ENCODE measurements at places on chromosomes 4 and X.

DNA sequence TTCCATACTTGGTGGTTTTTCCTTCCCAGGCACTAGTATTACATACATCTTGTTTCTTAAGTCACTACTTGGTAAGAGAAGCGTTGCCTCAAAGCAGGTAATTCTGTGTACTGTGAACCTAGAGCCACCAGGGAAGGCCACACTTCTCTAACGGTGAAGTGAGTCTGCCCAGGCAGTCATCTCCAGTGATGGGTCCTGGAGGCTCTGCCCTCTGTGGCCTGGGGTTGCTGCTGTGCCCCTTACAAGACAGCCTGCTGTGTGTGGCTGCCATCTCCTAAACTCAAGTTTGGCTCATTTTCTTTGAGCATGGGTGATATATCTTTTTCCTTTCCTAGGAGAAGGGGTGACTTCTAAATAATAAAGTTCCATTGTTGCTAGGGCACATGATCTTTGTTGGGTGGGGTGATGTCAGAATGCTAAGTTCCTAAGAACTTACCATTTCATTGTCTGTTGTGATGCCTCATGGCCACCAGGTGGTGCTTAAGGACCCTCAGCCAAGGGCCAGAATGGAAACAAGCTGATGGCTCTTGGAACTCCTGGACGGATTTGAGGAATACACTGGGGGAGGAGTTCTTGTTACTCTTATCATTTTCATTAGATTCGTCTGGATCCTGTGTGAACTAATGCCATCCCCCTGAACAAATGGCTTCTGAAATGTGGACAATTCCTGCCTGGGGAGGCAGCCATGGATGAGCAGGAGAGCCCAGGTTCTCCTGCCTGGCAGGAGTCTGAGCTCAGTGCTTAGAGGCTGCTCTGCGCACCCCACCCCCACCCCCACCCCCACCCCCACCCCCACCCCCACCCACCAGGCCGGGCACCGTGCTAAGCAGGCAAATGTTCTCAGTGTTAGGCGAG, 41.1 kb upstream of the WDR1 start:
- DNase-seq: no peak

DNA sequence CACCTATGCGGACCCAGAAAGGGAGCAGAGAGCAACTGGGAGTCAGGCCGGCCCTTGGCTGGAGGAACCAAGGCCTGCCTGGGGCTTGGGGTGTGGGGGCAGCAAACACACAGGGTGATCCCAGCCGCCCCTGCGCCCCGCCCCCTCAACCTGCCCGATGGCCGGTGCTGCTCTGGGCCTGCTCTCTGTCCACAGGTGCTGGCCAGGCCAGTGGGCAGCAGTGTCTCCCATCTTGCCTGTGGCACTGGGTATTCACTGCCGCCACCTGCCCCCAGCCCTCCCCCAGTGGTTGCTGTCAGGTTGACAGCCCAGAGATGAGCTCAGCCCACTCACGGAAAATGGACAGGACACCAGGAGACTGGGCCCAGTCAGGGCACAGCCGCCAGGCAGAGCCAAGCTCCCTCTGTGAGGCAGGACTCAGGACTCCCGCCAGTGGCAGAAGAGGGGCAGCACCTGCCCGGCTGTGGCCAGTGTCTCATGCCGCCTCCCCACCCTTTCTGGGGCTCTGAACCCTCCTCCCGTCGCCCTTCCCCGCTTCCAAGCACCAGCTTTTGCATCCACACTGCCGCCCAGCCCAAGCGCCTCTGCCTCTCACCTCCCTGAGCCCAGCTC, 4.7 kb downstream of the NKX1-1 start:
- DNase-seq: no peak

DNA sequence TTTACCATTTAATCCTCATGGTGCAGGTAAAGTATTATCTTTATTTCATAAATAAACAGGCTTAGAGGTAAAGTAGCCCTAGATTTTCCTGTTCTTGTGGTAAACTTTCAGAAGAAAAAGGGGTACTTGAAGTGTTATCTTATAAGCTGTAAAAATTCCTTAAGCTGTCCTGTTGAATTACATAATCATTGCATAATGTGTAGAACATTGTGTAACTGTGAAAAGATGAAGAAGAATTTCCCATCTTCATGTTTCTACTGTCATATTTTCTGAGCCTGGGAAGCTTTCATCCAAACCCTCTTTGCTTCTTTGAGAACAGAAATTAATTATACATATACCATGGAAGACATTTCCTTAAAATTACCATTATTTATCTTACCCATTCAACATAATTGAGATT, 90.5 kb downstream of the ELOVL6 start:
- DNase-seq: no peak

- DNase-seq: no peak
Measured at GRCh38 chrX:138127314-138127713, 561.4 kb downstream of the ZIC3 start.

DNA sequence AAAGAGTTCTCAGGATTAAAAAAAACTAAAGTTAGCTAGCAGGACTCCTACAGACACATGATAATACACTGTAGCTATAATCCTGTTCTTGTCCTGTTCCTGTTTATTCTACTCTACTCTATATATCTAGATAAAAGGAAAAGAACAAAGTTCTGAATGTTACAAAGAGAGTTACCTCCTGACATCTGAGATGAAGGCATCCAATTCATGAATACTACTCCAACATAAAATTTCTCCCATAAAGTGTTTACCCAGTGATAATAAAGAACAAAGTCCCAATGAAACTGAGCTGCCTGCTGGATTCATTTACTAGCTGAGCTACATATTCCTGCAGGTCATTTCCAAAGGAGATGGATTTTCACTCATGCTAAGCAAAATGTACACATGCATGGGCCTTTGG, 27.1 kb downstream of the SEPSECS start:
- DNase-seq: no peak

DNA sequence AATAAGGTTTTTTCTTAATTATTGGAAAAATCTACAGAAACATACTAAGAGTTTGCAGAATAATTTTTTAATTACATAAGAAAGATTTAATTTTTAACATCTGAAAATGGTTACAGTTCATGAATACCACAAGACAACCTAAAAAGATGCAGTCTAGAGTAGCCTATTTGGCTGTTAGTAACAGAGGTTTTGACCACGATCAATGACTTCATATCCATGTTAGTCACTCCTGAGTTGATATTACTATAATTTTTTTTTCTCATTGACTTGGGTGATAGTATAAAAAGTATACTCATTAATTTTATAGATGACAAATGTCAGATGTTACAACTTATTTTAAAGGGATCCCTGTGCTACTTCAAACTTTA, 272.5 kb downstream of the DCTD start:
- no peak for DNase-seq

- no peak for DNase-seq
Measured at GRCh38 chr4:10639664-10640063, 44.9 kb downstream of the CLNK start.

- no peak for DNase-seq
Measured at GRCh38 chrX:120429776-120430540, 39.1 kb downstream of the LAMP2 start.

GRCh38 chr4:22385611-22386011, 130.3 kb downstream of the ADGRA3 start:
- no peak for DNase-seq

- DNase-seq: no peak
Measured at GRCh38 chrX:13702111-13702789, 13.3 kb downstream of the RAB9A start.

DNA sequence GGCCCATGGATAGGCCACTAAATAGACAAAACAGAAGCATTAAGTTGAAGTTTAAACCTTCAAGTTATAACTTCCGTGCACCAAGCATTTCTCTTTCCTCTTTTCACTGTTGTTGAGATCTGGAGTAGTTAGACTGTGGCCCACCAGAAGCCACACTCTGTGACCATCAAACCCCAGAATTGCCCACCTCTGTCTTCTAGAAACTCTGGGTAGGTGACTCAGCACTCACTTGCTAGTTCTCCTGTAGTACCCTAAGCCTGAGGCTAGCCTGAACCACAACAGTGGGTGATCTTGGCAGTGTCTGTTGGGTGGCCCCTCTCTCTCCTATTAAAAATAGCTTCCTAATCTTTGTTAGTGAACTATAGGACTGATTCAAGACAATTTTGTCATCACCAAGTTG, 24.6 kb upstream of the CD40LG start:
- no peak for DNase-seq

- no peak for DNase-seq
Measured at GRCh38 chrX:13471269-13471668, 98.1 kb upstream of the EGFL6 start.

DNA sequence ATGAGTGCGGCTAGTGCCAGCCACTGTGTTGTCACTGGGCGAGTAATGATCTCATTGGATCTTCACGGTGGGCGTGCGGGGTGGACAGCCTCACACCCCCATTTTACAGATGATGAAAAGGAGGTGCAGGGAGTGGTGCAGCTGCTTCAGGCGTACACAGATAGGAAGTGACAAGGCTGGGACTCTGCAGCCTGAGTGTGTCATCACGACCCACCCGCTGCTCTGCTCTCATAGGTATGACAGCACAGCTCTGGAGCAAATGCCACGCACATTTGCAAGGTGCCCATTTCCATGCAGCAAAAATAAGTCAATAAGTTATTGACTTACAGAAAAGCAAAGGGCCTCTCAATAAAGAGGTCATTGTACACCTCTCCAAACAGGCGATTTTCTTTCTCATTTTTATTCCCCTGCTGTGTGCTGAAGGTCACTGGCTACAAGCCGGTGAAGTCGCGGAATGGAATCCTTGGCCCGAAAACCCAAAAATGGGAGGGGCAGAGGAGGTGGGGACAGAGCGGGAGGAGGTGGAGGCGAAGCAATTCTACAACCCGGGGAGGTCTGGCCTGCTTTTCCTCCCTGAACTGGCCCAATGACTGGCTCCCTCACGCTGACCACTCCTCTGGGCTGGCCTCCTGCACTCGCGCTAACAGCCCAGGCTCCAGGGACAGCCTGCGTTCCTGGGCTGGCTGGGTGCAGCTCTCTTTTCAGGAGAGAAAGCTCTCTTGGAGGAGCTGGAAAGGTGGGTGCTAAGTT, at the start of gene SOD3:
Gene SOD3 (plus strand): TSS at position 658 of the 750 bp plus-strand sequence. CDS start 3,949 bp downstream, outside the sequence.
- DNase-seq: no peak

DNA sequence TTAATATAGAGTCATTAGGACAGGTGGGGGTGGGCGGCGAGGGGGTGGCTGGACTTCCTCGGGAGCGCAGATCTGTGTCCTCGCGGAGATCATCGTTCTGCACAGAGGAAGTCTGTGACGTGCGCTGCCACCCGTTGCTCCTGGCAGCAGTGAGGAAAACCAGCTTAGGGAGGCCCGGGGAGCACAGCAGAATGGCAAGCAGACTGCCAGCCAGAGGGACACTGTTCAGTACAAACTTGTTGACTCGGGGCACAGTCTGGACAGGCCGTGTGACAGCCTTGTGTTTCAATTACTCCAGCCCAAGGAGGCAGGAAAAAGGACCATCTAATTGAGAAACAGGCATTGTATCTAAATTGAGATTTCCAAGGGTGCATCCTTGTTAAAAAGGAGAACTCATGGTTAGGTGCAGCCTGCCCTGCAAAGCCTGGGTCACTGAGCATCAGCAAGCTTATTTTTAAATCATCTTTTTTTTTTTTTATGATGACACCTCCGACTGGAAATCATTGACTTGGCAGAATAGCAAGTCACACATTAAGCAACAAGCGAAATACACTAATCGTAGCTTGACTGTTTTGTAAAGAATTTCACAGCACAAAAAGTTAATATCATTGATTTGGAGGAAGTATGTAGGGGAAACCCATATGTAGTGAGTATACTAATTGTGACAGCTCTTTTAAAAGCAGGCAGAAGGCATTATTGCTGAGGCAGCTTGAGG, 512.0 kb upstream of the FAT1 start:
- no peak for DNase-seq

GRCh38 chrX:12137951-12138360, 317 bp upstream of the FRMPD4 start:
- no peak for DNase-seq

DNA sequence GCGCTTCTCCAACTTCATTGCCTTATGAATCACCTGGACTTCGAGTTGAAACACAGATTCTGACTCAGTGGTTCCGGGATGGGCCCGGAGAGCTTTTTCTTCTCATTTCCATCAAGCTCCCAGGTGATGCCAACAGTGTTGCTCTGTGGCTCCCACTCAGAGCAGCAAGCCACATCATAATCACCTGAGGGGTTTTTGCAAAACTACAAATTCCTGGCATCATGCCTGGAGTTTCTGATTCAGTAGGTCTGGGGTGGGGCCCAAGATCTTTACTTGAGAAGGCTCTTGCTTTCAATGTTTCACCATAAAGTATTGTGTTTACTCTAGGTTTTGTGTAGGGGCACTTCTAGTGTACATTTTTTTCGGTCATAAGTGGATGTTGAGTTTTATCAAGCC, 7.0 kb downstream of the MTM1 start:
- DNase-seq: no peak

DNA sequence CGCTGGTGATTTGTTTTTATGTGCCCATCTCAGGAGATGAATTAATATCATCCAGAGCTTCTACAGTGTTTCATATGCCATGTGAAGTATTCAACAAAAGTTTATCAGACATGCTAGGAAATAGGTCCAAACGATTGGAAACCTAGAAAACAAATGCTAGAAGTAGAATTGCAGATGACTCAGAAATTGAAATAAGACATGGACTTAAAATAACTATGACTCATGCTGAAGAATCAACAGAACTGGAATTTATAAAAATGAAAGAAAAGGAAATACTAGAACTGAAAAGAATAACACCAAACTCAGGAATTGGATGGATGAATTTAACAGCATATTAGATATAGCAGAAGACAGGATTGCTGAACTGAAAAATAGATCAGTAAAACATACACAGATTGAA, 172.7 kb upstream of the GIMD1 start:
- DNase-seq: no peak

GRCh38 chrX:99398545-99398944, 1011.5 kb downstream of the PCDH19 start:
- DNase-seq: no peak

- no peak for DNase-seq
Measured at GRCh38 chr4:142404191-142404611, 441.9 kb downstream of the INPP4B start.

DNA sequence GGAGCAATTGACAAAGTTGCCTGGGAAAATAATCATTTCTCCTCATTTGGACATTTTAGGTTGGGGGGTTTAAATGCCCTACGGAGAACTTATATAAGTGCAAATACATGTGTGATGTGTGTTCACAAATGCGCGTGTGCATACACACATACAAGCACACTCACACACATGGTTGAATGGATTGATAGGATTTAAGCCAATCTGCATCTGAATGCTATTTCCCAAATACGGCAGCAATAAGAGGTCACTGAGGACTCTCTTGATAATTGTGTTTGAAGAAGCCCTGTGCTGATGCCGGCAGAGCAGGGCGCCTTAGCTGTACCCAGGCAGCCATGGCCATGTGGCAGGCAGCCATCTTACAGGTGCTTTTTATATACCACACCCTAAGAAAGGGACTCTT, 165.3 kb upstream of the LEF1 start:
- no peak for DNase-seq

- DNase-seq: no peak
Measured at GRCh38 chr4:8391071-8391470, 49.5 kb downstream of the ACOX3 start.

All from stimulated activated CD4-positive, alpha-beta T cell treated with anti-CD3 and anti-CD28 coated beads, Interleukin-1b, Interleukin-23, amount 100 ng/mL, for 1 hour (primary cell).